Testis (tissue), 5 donors: ENCODE measurements at places on chromosomes 1 and 21. TPM values are rescaled to one million over a fixed set of nuclear protein-coding genes. Genes with fewer than 3 reads are reported as not detected.

GRCh38 chr21:37700641-37701202 is 215.5 kb downstream of the KCNJ6 start:
- H3K4me3 ChIP-seq, result no peak overlapping the region
- no peak overlapping the region for H3K27ac ChIP-seq
- H3K27me3 ChIP-seq, result no peaks in the 10 kb centered on the region

- no peak for DNase-seq
- no peak overlapping the region for H3K27ac ChIP-seq
- no peak overlapping the region for H3K4me3 ChIP-seq
- H3K27me3 ChIP-seq, result no peaks in the 10 kb centered on the region
- H3K36me3 ChIP-seq, result no peaks in the 10 kb centered on the region
- no peaks in the 10 kb centered on the region for H3K4me1 ChIP-seq
Measured at GRCh38 chr1:66283622-66284041, 250.3 kb upstream of the SGIP1 start.

GRCh38 chr1:10057796-10058195 is 25.0 kb downstream of the UBE4B start:
- DNase-seq, result no peak
- H3K27me3 ChIP-seq, result no peaks in the 10 kb centered on the region
- H3K4me3 ChIP-seq, result no peak overlapping the region

- no peaks in the 10 kb centered on the region for H3K27me3 ChIP-seq
- H3K36me3 ChIP-seq, result no peaks in the 10 kb centered on the region
- no peak for DNase-seq
- H3K4me1 ChIP-seq, result no peaks in the 10 kb centered on the region
- no peak overlapping the region for H3K4me3 ChIP-seq
Measured at GRCh38 chr1:21472861-21473260, 32.9 kb downstream of the NBPF3 start.

DNA sequence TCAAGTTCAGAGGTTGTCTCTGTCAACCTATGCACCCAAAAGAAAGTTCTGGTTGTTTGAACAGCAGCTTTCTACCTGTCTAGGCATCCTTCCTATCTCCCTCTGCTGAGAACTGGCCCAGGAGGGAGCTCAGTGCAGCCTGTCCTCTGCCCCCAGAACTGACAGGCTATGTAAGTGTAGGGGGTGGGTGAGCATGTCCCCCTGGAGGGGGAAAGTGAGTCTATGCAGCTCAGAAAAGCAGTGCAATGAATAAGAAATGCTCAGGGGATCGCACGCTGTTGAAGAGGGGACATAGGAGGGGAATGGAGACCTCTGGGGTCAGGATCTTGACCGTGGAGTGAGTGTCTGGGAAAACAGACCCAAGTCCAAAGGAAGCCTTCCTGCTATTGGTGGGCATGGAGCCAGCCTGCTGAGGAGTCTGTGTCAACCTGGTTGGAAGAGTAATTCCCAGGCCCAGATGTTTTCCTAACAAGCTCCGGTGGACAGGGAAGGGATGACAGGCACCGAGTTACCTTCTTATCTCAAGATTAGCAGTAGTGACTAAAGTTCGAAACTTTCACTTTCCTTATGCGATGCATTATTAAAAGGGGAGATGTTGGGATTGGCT is 26.1 kb upstream of the FHAD1 start:
- H3K27ac ChIP-seq, result no peak overlapping the region
- peaks cover 2% of the 10 kb centered on the region for H3K4me1 ChIP-seq
- H3K36me3 ChIP-seq, result no peaks in the 10 kb centered on the region
- DNase-seq, result no peak
- H3K4me3 ChIP-seq, result no peak overlapping the region

DNA sequence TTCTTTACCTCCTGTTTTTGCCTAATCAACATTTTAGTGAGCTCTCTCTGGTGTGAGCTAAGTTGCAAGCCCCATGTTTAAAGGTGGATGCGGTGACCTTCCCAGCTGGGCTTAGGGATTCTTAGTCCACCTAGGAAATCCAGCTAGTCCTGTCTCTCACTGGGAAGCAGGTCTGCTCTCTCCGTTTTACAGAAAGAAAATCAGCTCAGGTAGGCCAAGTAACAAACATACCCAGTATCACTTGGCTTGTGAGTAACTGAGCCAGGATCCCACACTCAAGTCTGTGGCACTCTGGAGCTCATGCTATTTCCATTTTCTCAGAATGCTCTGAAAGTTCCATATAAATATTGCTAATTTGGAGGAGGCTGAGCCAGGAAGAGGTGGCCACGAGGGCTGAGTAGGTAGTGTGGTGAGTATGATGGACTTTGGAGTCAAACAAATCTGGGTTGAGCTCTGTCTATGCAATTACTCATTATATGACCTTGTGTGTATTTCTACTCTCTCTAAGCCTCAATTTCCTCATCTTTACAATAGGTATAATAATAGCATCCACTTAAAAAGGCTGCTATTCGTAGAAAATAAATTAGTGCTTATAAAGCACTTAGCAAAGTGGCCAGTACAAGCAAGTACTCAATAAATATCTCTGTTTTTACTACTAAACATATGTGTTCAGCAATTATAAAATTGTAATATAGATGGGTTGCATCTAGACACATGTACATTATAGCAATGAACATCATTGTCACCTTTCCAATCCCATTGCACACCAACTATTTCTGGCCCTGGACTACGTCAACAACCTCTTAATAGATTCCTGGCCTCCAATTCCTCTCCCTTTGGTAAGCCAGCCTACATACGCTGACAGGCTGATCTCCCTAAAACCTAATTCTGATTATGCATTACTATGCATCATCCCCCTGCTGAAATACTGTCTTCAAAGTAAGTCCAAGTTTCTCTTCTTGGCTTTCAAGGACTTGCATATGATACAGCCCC is 32.7 kb upstream of the DHCR24 start:
- no peak for DNase-seq
- no peak overlapping the region for H3K27ac ChIP-seq
- no peaks in the 10 kb centered on the region for H3K36me3 ChIP-seq
- H3K27me3 ChIP-seq, result no peaks in the 10 kb centered on the region
- H3K4me1 ChIP-seq, result peaks cover 3% of the 10 kb centered on the region

- H3K4me1 ChIP-seq, result no peaks in the 10 kb centered on the region
- no peaks in the 10 kb centered on the region for H3K27me3 ChIP-seq
- no peak for DNase-seq
- H3K36me3 ChIP-seq, result no peaks in the 10 kb centered on the region
Measured at GRCh38 chr1:114853584-114853983, 1.1 kb upstream of the SYCP1 start.

GRCh38 chr1:31485166-31485565 is 72.2 kb downstream of the SERINC2 start:
- no peak overlapping the region for H3K27ac ChIP-seq
- no peaks in the 10 kb centered on the region for H3K36me3 ChIP-seq
- no peaks in the 10 kb centered on the region for H3K27me3 ChIP-seq
- DNase-seq, result no peak
- H3K4me3 ChIP-seq, result no peak overlapping the region

GRCh38 chr1:155178441-155179111 is 4.9 kb downstream of the TRIM46 start:
- peaks cover 3% of the 10 kb centered on the region for H3K4me1 ChIP-seq
- no peak overlapping the region for H3K4me3 ChIP-seq
- no peaks in the 10 kb centered on the region for H3K27me3 ChIP-seq
- no peak overlapping the region for H3K27ac ChIP-seq
- DNase-seq, result peak; percentile 12
- no peaks in the 10 kb centered on the region for H3K36me3 ChIP-seq

DNA sequence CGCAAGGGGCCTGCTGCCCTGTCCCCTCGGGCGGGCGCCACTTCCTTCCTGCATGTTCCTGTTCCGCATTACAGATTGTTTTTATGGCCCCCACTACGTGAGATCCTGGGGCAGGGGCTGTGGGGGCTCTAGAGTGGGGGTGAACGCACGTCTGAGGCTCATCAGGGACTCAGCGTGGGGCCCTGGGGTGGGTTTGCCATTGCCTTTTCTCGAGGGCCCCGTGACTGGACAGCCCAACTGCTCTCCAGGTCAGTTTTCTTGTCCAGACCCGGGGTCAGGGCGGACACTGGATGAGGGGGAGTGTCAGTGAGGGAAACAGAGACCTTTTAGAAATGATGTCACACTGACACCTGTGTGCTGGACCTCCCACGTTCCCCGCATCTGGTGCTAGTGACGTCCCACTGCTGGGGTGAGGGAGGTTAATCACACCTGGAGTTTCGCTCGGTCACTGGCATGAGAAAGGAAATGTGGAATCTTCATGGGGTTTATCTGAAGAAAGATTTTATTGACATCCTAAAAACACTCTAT is 65.9 kb downstream of the AGPAT3 start:
- H3K27ac ChIP-seq, result no peak overlapping the region
- H3K4me3 ChIP-seq, result no peak overlapping the region
- no peak for DNase-seq

DNA sequence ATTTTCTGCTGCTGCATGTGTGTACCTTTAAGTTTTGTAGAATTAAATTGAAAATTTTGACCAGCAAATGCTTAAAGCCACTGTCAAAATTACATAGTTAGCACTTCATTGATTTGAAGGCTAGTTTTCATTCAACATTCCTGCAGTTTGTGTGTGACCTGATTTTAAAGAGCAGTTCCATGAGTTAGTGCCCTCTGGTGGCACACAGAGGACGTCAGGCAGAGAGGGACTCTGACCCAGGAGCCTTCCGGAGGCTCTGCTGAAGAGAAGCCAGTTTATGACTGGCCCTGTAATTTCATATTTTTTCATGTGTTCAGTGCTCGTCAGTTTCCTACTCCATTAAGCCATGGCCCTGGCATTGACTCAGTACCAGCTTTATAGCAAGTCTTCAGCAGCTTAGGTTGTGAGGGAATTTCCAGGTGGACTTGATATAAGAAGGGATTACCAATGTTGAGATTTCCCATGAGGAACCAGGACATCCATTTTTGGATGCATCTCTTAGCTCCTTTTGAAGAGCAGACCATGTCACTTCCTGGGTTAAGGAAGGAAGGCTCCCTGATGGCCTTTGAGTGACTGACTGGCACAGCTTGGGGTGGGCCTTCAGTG is 104.7 kb downstream of the CAMTA1 start:
- H3K27ac ChIP-seq, result no peak overlapping the region
- DNase-seq, result peak; percentile 68
- H3K36me3 ChIP-seq, result no peaks in the 10 kb centered on the region

DNA sequence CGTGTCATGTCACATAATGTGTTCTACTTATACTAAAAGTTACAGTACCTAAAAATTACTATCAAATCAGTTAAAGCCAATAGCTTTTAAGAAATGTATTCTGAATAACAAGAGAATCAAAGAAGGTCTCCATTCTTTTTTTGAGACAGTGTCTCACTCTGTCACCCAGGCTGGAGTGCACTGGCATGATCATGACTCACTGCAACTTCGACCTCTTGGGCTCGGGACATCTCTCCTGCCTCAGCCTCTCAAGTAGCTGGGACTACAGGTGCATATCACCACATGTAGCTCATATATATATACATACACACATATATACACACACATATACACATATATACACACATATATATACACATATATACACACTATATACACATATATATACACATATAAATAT is 20.1 kb downstream of the COP1 start:
- no peaks in the 10 kb centered on the region for H3K4me1 ChIP-seq
- H3K27me3 ChIP-seq, result no peaks in the 10 kb centered on the region
- no peak for DNase-seq
- H3K27ac ChIP-seq, result no peak overlapping the region
- H3K36me3 ChIP-seq, result no peaks in the 10 kb centered on the region
- H3K4me3 ChIP-seq, result no peak overlapping the region

DNA sequence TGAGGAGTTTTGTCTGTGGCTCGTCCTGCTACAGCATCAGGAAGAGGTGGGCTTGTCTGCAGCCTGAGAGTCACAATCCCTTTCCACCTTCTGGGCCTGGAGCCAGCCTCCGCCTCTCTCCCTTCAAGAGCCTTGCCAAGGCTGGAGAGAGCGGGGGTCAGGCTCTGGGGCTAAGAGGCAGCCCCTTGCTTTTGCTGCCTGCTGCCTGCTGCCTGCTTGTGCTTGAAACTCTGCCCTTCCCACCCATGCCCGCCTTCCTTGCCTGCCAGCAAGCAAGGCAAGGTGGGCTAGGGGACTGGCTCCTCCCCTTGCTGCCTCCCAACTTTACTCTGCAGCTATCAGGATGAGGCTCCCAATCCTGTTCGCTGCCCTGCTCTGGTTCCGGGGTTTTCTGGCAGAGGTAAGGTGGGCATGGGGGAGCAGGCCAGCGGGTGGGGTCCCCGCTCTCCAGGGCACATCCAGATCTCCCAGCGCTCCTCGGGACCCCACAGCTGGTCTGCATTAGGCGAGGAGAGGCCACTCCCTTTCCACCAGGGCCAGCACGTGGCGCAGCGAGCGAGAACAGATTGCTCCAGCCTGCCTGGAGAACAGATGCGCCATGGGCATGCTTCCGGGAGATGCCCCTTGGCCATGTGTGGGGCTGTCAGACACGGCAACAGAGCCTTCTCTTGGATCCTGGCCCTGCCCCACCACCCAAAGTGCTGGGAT is 7.5 kb upstream of the PTPN7 start:
- H3K4me3 ChIP-seq, result no peak overlapping the region
- H3K4me1 ChIP-seq, result peaks cover 59% of the 10 kb centered on the region
- peak overlapping the region; percentile 51 for H3K27ac ChIP-seq
- H3K27me3 ChIP-seq, result no peaks in the 10 kb centered on the region

- H3K4me3 ChIP-seq, result peak overlapping the region; percentile 86
- no peaks in the 10 kb centered on the region for H3K36me3 ChIP-seq
- H3K27me3 ChIP-seq, result no peaks in the 10 kb centered on the region
- no peak for DNase-seq
- H3K27ac ChIP-seq, result peak overlapping the region; percentile 91
- H3K4me1 ChIP-seq, result peaks cover 19% of the 10 kb centered on the region
Measured at GRCh38 chr1:161176468-161177111, 717 bp downstream of the B4GALT3 start.

DNA sequence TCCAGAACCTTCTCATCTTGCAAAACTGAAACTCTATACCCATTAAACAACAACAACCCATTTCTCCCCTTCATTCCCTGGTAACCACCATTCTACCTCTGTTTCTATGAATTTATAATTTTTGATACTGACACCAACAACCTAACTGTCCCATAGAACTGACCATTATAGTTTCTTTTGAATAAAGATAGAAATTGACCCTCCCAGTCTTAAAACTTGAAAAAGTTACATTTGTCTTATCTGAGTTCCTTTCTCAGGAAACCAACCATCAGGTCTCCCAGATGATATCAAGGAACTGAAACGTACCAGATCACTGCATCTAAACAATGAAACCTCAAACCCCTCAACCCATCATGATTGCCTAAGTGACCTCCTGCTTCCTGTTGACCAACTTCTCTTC is 27.1 kb downstream of the RNF115 start:
- no peaks in the 10 kb centered on the region for H3K36me3 ChIP-seq
- H3K27me3 ChIP-seq, result no peaks in the 10 kb centered on the region
- no peak overlapping the region for H3K4me3 ChIP-seq

DNA sequence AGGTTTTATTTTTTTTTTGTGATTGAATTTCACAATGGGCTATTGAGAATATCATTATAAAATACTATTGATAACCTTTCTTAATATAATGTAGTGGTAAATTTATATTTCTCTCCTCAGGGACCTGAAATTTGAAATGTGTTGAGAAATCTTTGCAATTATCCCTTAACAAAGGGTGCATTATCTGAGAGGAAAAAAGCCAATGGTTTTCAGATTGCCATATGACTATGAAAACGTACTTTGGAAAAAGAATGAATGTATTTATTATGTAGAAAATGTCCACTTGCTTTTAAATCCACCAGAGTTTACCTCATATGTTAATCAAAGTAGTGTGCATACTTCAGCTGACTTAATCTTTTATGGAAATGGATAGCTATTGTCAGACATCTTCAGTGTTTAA is 441.1 kb downstream of the AMY1C start:
- no peak overlapping the region for H3K27ac ChIP-seq
- H3K4me3 ChIP-seq, result no peak overlapping the region
- no peaks in the 10 kb centered on the region for H3K27me3 ChIP-seq

Gene MX2
- total RNA-seq, result 12.8 TPM

Gene NPPB
- not detected for total RNA-seq

Gene RPTN
- 0.06 TPM for total RNA-seq

Gene KRTAP19-1
- total RNA-seq, result not detected
